Stimulated activated naive CD8-positive, alpha-beta T cell treated with anti-CD3 and anti-CD28 coated beads, Interleukin-15, amount 100 ng/mL, for 72 hours (primary cell): ENCODE measurements at places on chromosomes 3 and 15.

- DNase-seq: no peak
Measured at GRCh38 chr15:88469321-88469720, 1.8 kb downstream of the MRPS11 start.

DNA sequence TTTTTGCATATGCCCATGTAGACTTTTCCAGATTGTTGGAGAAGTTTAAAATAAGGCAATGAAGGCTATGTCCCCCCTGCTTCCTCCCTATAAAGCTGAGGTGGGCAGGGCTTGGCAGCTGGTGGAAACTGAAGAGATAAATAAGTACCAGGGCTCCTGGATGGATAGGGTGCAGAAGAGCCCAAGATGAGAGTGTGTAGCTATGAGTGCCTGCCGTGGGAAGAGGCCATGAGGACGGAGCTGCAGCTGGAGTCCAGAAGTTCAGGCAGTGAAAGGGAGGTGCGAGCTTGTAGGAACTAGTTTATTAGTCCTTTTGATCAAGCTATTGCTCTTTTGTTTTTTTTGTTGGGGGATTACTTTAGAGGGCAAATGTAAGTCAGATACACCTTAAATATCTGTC, 52.4 kb downstream of the PHLDB2 start:
- no peak for DNase-seq

DNA sequence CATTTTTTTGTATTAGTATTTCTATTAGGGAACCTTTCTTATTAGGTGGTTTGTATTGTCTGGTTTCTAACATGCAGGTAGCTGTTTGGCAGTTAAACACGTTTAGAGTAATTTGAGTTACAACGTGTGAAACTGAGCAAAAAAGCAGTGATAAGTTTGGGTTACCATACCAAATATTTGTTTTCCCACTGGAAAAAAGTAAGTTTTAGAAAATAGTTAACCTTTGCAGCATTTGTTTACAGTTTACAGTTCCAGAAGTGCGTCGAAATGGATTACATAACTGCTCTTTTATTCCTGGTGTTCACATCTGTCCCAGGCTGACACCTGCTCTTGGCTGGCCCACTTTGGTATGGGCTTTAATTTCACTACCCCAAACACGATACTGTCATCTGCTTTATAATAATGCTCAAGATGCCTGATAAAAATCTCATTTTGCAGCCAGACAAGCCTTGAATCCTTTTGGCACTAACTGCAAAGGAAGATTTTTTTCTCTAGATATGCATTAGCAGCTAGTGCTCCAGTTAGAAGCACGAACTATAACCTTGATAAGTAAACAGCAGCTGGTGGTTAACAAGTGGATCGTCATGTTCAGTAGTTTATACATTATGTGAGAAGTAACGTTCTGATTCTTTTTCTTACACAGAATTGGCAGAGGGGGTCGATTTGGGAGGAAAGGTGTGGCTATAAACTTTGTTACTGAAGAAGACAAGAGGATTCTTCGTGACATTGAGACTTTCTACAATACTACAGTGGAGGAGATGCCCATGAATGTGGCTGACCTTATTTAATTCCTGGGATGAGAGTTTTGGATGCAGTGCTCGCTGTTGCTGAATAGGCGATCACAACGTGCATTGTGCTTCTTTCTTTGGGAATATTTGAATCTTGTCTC, 5.3 kb downstream of the EIF4A2 start:
- DNase-seq: no peak

DNA sequence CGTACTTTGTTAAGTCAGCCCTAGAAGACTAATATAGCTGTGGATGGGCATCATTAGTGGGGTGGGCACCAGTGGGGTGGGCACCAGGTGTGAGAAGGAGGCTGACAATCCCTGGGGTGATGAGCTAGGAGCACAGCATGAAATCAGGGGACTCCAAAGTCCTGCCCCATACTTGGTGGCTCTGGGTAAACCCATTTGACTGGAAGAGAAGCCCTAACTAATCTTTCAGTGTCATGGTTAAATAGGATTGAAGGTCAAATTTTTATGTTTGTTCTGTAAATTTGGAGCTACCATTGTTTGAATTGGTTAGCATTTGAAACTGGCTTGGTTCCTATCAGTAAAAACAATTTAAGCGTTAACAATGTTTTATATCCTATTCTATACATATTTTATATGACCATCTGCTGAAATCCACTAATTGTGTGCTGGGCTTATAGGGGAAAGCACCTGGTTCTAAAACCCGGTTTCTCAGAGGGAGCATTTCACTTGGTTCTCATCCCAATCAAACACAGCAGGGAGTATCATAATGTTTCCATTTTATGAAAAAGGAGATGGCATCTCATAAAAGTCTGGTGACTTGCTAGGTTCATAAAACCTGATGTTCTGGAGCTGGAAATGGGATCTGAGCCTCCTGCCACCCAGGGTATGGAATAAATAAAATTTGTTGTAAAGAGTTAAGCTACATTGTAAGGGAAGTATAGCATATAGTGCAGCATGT, 87.7 kb upstream of the HACD2 start:
- DNase-seq: no peak

- DNase-seq: no peak
Measured at GRCh38 chr3:111285184-111285538, 213.5 kb downstream of the NECTIN3 start.

GRCh38 chr3:63624941-63625560, 27.4 kb upstream of the SNTN start:
- DNase-seq: no peak

- DNase-seq: no peak
Measured at GRCh38 chr3:169250000-169250399, 413.5 kb downstream of the MECOM start.
